Epithelial cell of proximal tubule (primary cell): ENCODE measurements at places on chromosomes 16 and 17.

- no peak for DNase-seq
Observed at GRCh38 chr17:50661348-50661747, 26.7 kb downstream of the ABCC3 start.

DNA sequence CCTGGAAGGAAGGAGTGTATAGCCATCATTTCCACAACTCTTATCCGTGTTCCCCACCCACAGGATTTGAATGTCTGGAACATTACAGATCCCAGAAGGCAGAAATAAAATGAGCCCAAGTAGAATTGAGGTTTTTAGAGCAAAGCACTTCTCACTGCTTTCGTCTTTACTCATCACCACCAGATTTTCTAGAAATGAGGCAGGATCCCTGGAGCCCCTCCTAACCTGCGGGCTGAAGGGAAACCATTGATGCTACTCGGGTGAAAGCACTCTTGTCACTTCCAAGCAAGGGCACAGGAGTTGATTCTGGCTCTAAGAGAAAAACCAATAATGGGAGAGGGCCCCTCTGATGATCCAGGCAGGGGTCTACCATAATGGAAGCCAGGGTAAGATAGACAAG is 2.8 kb upstream of the ALDOC start:
- no peak for DNase-seq

DNA sequence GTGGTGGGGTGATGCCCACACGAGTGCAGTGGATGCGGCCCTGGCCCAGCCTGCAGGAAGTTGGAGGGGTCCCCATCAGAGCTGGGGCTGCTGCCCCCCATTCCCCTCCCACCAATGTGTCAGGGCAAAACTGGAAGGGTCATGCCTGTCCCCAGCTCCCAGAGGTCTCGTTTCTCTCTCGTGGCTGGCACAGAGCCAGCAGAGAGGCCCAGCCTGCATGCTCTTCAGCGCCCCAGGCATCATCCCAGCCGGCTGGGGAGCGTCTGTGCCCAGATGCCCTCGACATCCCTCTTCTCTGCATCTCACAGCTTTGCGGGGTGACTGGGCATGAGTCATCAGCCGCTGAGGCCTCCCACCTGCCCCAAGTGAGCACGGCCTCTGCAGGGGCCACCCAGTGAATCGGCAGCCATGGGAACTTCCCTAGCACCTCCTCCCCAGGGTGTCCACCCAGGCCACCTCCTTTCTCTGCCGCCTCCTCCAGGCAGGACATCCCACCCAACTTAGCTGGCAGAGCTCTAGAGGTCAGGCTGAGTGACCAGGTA is 9.8 kb upstream of the CSNK1D start:
- DNase-seq, result no peak

- DNase-seq, result no peak
Observed at GRCh38 chr17:35931794-35932425, 1.3 kb upstream of the RDM1 start.

DNA sequence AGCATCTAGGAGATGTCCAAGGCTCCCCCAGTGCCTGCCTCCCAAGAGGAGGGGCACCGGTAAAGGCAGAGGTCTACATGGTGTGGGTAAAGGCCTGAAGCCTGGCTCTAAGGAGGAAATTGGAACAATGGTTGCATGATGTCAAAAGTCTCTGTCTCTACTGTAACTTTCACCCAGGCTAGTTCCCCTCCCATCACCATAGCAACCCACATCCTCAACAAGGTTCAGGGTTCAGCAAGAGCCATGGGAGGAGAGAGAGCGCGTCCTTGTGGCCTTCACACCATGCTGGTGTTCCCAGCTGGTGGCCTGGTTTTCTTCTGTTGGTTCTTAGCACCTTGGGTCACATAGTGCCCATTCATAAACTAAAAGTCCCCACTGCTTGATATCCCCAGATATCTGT is 196.7 kb upstream of the CDH5 start:
- DNase-seq, result no peak

DNA sequence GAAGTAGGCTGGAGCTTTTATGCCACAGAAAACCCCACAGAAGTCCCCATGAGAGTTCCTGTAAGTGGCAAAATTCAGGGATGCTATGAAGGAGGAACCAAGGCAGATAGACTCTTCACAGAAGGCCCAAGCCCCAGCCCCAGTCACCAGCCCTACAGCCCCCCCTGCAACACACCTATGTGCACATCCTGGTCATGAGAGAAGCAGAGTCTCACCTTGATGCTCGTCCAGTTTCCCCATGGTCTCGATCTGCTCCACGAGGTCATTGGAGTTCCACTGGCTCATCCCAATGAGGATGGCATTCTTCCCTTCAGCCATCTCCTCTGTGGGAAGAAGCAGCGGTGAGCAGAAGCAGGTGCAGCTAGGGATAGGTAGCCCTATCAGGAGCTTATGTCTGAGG is 31.2 kb downstream of the PITPNM3 start:
- DNase-seq, result no peak

GRCh38 chr17:74520016-74520434 is 11.2 kb downstream of the CD300LB start:
- DNase-seq, result no peak

GRCh38 chr17:66810951-66811682 is 23.8 kb upstream of the CACNG5 start:
- no peak for DNase-seq

GRCh38 chr16:2473999-2474876 is 689 bp upstream of the TBC1D24 start:
- DNase-seq, result no peak
